BJ (cell line): ENCODE measurements at places on chromosomes 6 and 20.

DNA sequence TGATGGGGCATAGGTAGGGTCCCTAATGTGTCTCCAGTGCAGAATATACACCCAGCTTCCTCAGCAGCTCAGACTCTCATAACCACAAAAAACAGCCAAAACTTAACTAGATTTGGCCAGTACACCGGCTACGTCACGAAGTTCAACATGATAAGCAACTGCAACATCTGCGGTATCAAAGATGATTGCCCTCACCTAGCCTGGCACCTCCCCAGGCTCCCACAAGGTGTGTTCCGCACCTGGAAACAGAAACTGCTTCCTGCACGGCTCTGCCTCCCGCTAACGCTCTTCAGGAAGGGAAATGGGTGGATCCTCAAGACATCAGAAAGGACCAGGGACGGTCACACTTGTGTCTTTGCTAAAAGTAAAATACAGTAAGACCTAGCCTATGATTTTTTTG lies 9.5 kb downstream of the TXNDC5 start:
- no peak for DNase-seq

GRCh38 chr6:104540743-104541142 lies 319.0 kb downstream of the HACE1 start:
- DNase-seq, result peak; percentile 89

DNA sequence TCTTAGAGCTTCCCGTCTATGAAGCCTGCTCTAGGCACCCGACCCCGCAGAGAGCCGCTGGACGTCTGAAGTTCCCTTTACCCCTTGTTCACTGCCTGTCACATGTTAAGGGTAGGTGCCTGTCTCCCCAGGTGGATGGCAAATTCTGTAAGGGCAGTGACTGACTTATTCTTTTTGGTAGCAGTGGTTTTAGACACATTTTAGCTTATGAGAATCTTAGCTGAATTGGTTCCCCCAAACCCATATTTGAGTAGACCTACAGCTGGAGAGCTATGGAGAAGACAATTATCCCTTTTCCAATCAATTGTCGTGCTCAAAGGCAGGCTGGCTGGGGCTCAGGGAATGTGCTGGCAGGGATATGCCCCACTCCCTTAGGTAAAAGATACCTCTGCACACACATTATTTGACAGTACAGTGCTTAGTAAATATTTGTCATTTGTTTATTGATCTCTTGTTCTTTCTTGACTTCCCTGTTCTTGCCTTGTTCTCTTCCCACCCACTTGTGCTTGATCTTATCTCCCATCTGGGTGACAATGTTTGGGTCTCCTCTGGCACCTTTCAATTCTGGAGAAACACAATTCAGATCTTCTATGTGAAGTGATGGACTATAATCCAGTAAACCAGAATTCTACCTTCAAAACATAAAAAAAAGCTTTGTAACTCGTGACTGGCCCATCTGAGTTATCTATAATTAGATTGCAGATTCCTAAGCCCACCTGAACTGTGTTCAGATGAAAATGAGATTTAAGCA lies 114.3 kb upstream of the SLC2A12 start:
- no peak for DNase-seq

- DNase-seq, result no peak
Observed at GRCh38 chr6:149855040-149855654, 9.0 kb downstream of the LRP11 start.

GRCh38 chr20:44526129-44526528 lies 4.3 kb upstream of the SERINC3 start:
- DNase-seq, result no peak

- no peak for DNase-seq
Observed at GRCh38 chr6:37354526-37355384, 972 bp downstream of the RNF8 start.

- no peak for DNase-seq
Observed at GRCh38 chr6:2883673-2884072, 19.4 kb downstream of the SERPINB9 start.

DNA sequence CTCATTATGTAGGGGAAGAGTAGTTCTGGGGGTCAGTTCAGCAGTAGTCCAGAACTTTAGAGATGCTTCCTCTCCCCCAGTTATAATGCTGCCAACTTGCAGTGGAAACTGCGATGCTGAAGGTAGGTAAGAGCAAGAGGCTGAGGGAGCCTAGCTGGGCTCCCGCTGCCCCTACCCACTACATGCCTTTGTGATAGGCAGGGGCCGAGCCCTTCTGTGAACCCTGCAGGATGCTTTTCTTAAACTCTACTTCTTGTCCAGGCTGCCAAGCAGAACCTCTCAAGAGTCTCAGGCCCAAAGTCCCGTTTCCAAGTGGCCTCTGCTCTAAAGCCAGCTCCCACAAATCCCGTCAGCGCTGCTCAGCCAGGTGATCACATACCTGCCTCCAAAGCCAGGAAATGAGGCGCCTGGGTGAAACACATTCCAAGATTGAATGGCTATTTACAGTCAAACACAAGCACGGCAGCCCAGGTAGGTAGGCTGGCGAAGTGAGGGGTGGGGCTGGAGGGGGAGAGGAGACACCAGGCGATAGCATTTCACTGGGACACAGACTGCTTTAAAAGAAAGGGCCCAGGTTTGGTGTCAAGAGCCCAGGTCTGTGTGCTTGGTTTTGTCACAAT lies 150.7 kb downstream of the CD24 start:
- no peak for DNase-seq

DNA sequence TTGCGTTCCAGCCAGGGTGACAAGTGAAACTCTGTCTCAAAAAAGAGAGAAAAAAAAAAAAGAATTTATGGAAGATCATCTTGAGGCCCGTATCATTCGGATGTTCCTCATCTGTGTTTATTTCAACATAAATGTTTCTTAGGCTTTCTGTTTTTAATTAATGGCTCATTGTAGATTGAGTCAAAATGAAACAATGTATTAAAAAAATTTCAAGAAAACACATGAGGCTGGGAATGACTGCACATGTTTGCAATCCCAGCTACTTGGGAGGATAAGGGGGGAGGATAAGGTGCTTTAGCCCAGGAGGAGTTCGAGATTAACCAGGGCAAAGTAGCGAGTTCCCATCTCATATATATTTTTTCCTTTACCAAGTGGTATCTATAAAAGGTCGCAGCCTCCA lies 47.3 kb downstream of the ITCH start:
- peak; percentile 74 for DNase-seq

- no peak for DNase-seq
Observed at GRCh38 chr6:134622382-134623173, 304.7 kb upstream of the SGK1 start.

DNA sequence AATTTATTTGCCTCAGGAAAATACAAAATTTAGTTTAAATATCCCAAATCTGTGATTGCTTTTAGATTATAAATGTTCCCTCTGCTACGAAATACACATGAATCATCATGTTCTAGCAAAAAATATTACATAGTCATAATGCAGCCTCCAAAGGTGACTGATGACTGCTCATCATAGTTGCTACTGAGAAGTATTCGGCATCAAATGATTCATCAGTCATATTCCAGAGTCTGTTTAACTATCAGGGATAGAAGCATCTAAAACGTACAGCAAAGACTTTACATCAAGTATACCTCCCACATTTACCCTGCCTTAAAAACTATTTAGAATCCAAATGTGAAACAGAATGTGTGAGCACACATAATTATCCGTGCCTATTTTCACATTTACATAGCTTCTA lies 626.0 kb downstream of the CDH26 start:
- DNase-seq, result no peak

DNA sequence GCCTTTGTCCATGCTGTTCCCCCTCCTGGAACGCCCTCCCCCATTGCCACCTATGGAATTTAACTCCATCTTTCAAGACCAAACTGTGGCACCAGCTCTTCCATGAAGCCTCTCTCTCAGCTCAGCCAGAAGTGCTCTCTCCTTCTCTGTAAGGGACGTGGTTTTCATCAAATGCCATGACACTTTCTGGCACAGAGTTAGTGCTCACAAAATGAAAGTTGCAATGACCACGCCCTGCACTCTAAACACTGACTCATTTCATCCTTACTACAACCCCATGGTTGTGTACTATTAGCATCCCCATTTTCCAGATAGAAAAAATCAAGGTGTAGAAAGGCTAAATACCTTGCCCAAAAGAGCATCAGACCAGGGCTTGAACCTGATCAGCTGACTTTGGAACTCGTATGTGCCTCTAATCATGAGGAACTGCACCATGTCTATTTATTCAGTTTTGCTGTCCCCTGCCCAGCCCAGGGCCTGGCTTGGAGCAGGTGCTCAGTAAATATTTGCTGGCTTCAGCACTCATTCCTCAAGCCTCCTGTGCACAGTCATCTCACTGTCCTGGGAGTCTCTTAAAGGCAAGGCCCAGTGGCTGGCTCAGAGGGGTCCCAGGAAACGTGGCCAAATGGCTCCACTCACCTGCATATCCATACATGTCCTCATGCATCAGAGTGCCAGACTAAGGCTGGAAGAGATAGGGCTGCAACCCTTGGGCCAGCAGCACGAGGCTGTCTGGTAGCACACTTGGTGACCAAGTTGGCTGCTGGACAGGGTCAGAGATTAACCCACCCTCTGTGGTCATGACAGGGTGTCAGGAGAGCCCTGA lies 77.9 kb downstream of the MRPL14 start:
- DNase-seq, result no peak

GRCh38 chr6:21375151-21376116 lies 218.1 kb upstream of the SOX4 start:
- no peak for DNase-seq

DNA sequence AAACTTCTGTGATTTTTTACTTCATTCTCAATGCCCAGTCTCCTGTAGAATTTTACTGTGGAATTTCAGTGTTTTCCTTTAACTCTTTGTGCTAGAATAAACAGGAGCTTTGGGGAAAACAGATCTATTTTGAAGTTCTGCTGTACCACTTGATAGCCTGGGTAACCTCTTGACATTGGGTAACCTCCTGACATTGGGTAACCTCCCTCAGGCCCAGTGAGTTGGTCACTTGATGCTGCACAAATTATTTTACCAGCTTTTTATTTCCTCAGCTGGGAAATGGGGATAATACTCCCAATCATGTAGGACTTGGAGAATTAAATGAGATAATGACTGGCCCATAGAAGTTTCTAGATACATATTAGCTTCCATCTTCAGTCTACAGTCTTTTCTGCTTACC lies 137.3 kb upstream of the TOP1 start:
- no peak for DNase-seq

DNA sequence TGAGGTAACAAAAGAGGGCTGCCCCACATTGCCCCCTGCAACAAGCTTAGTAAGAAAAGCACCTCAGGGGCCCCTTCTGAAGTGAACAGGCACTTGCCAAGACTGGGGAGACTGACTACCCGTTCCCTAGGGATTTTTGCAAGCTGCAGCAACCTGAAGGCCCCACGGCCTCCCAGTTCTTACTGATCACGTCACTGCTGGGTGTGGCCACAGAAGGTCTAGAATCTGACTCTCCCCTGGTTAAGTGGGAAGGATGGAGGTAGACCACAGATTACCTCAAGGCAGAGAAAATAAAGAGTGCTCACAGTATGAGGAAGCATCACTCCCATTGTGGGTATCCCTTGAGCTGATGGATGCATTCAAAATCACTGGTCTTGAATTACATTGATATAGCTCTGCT lies 201.5 kb upstream of the KCNQ5 start:
- DNase-seq, result no peak

- no peak for DNase-seq
Observed at GRCh38 chr6:43575105-43575771, 600 bp downstream of the XPO5 start.

DNA sequence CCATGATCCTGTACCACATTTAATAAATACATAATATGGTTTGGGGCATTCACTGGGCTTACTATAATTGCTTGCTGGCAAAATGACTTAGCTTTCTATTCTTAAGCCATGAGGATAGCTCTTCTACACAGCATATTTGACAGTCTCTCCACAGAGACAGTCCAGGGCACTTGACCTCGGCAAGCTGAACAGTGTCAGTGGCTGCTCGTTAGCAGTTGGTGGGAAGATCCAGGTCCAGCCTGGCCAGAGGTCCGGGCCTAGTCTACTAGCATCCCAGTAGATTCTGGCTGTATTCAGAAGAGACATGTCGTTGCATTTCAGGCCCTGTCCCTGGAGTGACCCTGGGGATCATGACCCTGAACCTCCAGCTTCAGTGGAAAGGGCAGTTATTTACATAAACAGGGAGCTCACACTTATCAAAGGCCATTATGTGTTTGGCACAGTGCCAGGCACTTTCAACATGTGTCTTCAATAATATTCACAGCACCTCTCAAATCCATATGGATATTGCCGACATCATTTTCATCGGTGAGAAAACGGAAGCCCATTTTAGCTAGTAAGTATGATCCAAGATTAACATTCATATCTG lies 139.0 kb downstream of the IMPG1 start:
- DNase-seq, result no peak

DNA sequence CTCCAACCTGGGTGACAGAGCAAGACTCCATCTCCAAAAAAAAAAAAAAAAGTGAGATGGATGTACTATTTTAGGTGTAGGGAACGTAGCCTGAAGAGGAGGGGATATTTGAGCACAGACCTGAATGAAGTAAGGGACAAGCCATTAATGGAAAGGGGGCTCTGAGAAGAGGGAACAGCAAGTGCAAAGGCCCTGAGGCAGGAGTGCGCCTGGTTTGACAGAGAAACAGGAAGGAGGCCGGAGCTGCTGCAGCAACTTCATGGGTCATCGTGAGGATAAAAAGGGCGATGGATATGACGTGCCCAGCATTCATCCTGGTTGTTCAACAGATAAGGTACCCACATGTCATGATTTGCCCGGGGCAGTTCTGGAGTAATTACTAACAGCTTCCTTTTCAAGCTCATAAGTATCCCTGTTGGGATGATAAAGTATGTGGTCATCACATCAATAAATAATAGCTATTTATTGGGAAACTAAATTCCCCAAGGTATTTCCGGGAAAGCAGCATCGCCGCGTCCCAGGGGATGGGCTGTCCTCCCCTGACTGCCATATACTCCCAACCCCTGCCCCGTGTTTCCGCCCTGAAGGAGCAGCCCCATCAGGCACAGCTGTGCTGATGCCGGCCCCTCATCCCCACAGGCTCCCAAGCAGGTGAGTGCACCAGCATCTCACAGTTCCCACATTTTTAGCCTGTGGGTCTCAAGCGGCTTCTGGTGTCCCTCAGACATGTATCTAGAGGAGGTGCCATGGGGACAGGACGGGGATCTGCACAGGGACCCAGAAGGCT lies 43.4 kb downstream of the DLGAP4 start:
- DNase-seq, result no peak

GRCh38 chr20:17494201-17494600 lies 37.0 kb downstream of the BFSP1 start:
- DNase-seq, result no peak

DNA sequence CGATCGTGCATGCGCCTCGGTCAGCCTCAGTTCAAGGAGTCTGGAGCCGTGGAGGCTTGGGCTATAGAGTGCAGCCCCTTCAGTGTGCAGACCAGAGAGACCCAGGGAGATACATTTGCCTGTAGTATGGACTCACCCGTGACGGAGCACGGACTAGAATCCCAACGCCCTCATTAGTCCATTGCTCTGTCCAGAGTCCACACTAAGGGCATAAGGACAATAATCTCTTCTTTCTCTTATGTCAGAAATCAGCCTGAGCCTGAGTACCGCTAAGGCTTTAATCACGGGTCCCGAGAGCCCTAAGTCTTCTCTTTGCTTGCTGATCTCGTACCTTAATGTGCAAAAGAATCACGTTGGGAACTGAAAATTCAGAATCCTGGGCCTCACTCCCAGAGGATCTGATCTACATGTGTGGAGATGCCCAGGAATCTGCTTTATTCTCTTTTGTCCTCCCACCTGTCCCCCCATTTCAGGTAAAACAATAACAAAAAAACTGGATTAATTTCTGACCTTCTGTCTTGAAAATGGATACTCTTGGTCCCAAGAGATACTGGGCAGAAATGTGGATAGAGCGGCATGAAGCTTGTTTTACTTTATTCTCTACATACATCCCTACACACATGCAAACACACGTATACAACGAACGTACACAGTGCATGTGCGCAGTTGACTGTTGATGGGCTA lies 671 bp downstream of the BPHL start:
- DNase-seq, result no peak
